Amniotic epithelial cell (primary cell): ENCODE measurements at places on chromosomes 5 and 9.

DNA sequence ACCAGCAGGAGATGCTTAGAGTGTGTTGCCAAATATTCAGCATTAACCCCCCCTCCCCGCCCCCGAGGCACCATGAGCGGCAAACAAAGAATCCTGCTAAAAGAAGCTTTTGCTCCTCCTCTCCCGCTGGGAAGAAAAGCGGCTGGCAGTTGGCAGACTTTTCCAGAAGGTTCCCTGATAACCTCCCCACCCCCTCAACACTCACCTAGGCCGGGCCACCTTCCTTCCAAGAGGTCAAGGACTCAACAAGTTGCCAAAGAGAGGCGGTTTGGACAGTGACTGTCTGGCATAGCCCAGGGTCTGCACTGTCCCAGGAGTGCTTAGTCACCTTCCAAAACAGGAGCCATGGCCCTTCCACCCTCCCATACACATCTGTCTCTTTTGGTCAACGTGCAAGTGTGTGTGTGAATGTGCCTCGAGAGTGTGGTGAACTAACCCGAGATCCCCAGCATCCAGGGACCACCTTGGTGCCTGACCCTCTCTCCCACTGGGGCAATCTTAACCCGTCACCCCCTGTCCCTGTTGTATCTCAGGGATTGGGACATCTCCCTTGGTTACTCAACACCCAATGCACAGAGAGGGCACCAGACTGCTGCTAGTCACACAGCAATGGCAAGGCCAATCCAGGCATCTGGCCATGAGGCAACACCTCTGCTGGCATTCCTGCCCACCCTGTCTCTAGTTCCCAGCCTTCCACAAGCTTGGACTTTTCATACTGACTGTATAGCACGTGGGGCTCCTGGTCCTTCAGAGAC, 18.9 kb downstream of the CAMK2A start:
- DNase-seq = no peak

GRCh38 chr9:116336133-116336862, 182.7 kb downstream of the PAPPA start:
- peak; percentile 97 for DNase-seq

- no peak for DNase-seq
These were observed 720.7 kb upstream of the FAM174A start for GRCh38 chr5:99814321-99815063.

DNA sequence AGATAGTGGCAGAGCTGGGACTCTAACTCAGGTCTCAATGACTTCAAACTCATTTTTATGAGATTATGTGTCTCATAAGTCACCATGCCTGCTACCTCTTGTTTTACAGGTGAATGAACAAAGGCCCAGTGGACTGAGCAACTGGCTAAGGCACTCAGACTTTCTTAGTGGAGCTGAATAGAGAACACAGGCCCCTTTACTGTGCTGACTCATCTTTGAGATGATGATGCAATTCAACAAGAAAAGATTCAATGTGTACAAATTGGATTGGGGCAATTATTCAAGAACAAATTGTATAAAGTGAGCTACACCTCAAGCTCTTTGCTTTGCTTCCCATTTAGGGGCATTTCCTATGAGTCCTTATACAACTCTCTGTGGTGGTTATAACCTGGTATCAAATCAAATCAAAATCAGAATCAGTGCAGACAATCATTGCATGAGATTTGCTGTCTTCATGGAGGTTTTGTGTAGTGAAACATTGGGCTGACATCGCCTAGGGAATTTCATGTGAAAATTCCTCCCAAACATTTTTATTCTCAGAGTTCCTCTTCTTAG, 84.3 kb upstream of the PPP2R2B start:
- DNase-seq = peak; percentile 68

DNA sequence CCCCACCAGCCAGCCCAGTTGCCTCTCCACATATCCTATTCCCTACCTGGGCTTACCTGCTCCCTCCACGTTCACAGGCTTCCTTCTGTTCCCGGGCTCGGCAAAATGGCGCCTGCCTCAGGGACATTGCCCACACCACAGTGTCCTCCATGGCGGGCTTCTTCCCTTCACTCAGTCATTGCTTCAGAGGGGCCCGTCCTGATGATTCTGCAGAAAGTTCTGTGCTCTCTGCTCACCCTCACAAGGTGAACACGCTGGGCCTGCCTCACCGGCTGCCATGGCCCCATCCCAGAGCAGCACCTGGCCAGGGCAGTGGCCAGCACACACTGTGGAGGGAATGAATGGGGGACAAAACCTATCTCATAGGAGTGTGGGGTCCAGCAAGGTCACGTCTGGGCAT, 313.0 kb downstream of the GADD45G start:
- no peak for DNase-seq
